ENCODE measurements at places on chromosomes 2 and 18.
A peak's percentile ranks its signal among the peaks of the same experiment; 100 is the strongest.

DNA sequence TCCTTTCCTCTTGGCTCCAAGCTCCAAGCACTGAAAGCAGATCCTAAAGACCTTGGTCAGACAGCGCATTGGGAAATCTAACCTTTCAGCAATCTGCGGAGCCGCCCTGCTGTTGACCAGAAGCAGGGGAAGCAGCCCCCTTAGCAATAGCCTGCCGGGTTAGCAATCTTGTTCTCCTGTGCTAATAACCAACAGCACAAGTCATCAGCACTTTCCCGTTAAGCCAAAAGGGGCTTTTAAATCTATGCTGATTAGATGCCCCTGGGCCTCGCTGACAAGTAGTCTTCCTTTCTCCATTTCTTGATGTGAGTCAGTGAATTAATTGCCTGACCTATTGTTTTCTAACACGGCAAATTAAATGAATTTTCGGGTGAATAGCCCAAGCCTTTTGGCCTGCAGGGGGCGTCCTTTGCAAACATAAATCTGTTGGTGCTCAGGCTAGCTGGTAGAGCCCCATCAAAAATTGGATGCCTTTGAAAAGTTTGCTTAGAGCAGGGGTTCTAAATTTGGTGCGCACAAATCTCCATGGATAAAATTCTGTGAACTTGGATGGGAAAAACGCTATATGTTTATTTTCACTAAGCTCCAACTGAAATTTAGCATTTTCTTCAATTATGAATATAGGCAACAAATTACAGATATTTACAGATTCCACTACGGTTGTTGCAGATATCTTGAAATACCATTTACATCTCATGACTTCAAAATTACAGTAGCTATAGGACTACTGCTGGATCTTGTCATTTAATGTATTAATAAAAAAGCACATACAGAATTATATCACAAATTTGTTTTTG is 24.6 kb downstream of the MAIP1 start:
- peak; percentile 92 for DNase-seq

DNA sequence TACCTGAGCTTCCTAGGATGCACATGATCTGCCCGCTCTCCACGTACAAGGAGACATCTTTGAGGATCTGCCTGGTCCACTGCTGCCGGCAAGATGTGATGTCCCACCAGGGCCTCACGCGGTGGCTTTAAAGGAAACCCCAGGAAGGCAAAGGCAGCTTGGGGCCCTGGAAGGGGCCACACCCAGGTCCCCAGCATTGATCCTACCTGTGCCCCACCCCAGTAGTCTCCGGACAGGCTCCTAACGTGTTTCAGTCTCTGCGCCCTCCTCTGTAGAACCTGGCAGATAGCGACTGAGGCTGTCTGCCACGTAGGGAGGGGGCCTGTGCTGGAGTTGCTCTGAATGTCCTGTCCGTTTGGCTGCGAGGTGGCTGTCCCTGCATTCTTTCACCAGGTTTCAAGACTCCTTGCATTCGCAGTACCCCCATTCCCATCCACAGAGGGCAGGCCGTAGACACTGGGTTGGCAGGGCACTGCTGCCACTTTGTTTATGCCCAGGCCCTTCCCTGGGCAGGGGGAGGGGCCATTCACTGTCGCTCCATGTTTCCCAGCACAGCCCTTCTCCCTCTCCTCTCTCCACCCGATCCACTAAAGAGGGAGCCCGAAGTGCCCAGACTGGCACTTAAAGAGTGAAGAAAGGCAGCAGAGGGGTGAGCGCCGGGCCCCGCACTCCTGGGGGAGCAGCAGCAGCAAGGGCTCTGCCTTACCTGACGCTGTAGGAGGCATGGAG is 644 bp downstream of the ABCG5 start:
- no peak for DNase-seq

DNA sequence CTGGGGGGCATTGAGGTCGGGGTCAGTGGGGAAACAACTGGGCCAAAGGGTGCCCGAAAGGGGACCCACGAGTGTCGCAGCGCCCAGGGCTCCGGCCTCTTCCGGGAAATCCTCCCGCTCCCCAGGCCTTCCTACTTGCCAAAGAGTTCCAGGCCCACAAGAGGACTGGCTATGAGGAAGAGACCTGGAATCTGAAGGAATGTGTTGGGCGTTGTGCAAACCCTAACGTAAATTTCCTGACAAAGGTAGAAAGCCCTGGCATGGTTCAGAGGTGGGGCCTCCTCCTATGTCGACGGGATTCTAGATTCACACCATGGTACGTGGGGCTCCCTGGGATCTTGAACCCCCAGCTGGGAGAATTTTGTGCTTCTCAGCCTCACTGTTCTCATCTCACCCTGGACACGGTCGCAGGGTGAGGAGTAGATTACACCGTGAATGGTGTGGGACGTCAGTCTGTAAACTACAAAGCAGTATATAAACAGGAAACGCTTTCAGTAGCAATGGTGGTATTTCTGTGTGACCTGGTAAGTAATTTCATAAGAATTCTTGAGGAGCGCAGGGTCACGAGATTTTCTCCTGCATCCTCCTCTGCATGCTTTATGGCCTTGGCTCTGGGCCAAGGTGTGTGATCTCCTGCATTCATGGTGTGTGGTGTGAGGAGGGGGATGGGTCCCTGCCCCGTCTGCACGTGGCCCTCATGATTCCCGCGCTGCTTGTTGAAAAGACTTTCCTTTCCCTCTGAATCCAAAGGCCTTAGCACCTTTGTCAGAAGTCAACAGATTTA is 868 bp downstream of the HSBP1L1 start:
- peak; percentile 88 for DNase-seq

DNA sequence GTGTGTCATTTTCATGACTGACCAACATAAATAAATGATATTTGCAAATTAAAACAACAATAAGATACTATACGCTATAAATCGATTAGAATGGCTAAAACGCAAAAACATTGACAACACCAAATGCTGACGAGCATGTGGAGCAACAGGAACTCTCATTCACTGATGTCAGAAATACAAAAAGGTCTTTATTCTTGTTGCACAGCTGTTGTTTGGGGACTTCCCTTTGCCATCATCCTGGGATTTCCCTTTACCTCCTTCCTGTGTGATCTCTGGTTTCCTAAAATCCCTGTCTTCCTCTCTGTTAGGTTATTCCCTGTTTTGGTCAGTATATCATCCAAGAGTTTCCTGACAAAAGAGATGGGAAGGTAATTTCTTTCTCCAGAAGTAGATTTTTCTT is 66.0 kb downstream of the NOL10 start:
- DNase-seq = no peak

- DNase-seq = no peak
Measured at GRCh38 chr18:77066689-77067088, 65.9 kb downstream of the MBP start.

GRCh38 chr2:205776139-205776538 is 93.8 kb downstream of the NRP2 start:
- peak; percentile 71 for DNase-seq

GRCh38 chr2:105329561-105330495 is at the start of gene TGFBRAP1:
TSS of gene TGFBRAP1 (minus strand) at chr2:105329735. CDS start at chr2:105308301, 21,434 bp downstream.
- peak; percentile 66 for DNase-seq

GRCh38 chr18:13435586-13436333 is 217.2 kb downstream of the LDLRAD4 start:
- DNase-seq = peak; percentile 87

- peak; percentile 58 for DNase-seq
Measured at GRCh38 chr2:8151888-8152287, 530.0 kb upstream of the ID2 start.

DNA sequence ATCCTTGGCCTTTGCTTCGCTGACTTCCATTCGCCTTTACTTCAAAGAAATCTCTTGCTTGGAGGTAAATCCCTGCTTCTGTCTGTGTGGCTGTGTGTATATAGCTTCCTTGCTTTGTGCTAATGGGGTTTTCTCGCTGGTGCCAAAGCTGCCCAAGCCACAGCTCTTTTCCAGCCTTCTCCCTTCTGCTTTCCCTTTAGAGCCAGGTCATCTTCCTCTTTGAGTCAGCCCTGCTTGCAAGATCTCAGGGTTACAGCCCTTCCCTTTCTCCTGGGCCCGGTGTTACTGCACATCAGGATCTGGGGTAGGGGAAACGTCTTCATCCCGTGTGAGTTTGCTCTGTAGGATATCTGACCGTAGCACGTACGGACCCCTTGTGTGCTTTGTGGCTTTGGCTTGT is 19.1 kb downstream of the EIF4E2 start:
- no peak for DNase-seq

DNA sequence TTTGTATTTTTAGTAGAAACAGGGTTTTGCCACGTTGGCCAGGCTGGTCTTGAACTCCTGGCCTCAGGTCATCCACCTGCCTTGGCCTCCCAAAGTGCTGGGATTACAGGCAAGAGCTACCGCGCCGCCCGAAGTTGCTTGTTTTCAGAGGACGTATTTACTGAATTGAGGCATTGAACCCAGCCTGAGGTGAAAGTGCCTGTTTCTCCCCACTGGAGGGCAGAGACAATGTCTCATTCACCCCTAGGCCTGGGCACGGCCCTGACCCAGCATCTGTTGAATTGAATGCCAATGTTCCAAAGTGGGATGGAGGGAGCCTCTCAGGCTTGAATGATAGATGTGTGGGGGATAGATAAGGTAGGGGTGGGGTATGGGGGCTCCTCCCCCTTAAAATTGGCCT is 4.5 kb upstream of the TMBIM1 start:
- no peak for DNase-seq

GRCh38 chr2:118202707-118203303 is 114.5 kb downstream of the INSIG2 start:
- DNase-seq = peak; percentile 68

GRCh38 chr2:135986507-135986906 is 1.1 kb upstream of the DARS1 start:
- DNase-seq = no peak

DNA sequence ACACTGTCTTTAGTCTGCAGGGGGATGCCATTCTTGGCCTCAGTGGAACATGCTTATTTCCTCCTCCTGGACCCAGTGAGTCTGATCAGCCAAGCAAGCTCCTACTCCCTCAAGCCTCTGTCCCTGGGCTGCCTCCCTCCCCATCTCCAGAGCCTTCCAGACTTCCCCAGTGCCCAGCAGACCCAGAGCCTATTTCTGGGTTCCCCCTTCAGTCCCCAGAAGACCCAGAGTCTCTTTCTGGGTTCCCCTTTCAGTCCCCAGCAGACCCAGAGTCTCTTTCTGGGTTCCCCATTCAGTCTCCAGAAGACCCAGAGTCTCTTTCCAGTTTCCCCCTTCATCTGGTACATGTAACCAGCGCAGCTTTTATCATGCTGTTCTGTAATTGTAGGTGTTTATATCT is 17.0 kb upstream of the PKDCC start:
- no peak for DNase-seq

- no peak for DNase-seq
Measured at GRCh38 chr2:37013315-37013641, 46.9 kb upstream of the STRN start.

DNA sequence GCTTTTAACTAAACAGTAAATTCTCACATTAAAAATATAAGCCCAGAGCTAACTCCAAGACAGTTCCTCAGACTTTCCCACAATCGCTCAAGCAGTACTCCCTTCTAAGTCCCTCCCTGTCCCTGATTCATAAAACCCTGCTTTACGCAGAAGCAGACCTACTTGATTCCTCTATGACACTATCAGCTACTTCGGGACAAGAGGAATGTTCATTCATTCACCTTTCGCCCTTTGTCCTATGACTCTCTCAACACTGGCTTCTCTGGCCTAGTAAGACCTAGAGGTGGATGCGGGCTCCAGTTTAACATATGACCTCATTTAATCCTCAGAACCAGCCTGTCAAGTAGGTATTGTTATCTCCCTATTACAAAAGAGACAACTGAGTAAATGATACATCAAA is 10.2 kb downstream of the LPIN2 start:
- DNase-seq = no peak

DNA sequence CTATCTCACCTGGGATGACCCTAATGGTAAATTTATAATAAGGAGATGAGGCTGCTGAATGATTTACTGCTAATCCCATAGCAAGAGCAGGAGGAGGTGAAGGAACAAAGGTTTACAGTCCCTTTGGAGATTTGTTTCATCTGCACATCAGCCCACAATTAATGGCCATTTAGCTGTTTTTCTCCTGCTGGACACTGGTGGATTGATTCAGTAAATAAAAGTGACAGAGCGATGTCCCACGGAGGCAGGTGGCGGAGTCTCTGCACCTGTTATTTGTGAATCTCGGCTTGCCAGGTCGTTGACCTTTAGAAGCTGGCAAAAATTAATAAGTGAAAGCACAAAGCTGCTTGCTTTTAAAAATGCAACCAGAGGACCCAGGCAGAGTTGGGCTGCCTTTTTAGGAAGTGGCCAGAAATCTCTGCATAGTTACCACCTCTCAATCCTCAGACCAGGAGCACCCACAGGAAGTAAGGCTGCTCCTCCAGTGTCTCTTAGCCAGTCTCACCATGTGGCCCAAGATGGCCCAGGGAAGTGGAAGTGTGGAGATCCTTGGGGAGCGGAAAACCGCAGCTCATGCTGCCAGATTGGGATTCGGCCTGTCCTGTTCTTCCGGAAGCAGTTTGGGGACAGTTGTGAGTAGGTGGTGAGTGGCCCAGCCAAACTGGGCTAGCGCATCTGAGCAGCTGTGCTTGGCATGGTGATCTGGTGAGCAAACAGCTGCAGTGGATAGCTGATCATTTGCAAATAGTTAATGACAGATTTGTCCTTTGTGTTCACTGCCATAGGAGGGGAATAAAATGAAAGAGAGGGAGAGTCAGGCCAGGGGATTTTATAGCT is 1005.7 kb upstream of the PIK3C3 start:
- no peak for DNase-seq

- DNase-seq = no peak
Measured at GRCh38 chr2:109372614-109373013, 241.2 kb downstream of the SEPTIN10 start.

DNA sequence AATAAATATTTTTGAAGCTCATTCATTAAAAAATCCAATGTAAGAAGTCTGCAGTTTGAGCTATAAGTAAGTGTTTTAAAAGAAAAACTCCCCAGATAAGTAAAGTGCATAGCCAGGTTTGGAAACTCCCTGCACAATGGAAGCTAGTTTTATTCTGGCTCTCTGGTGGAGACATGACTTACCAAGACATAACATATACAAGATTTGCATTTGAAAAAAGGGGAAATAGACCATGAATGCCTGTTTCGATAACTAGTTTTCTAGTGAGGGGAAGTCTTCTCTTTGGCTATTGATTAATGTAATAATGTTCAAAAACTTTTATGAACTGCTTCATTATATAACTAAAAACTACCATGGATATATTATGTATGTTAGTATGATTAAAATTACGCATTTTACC is 435.2 kb downstream of the ARHGAP15 start:
- DNase-seq = no peak

All from dermis blood vessel endothelial cell (primary cell).